Fibroblast of skin of right biceps (primary cell): ENCODE measurements at places on chromosomes 2 and 18.

- peak; percentile 51 for DNase-seq
Observed at GRCh38 chr2:74834792-74835755, 1.1 kb downstream of the HK2 start.

GRCh38 chr2:133765658-133766057 is 197.4 kb upstream of the NCKAP5 start:
- peak; percentile 64 for DNase-seq

DNA sequence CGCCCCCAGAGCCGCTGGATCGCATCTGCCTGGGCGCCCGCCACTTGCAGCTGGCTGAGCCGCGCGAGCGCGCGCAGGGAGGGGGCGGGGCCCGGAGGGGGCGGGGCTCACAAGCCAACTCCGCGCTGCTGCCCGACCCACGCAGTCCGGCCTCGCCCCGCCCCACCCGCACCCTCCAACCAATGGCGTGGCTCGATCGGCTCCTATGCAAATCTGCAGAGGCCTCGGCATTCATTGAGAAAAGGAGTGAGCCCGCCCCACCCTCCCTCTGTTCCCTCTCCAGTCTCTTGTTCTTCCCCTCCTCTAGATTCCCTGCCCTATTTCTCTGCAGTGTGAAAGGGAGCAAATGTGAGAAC is at the start of gene ALK:
Gene ALK, minus strand, starts transcription at position 27 of the 356 bp plus-strand sequence. CDS start 927 bp downstream, outside the sequence.
- peak; percentile 87 for DNase-seq

- DNase-seq, result no peak
Observed at GRCh38 chr2:123783164-123783563, 241.9 kb upstream of the CNTNAP5 start.

DNA sequence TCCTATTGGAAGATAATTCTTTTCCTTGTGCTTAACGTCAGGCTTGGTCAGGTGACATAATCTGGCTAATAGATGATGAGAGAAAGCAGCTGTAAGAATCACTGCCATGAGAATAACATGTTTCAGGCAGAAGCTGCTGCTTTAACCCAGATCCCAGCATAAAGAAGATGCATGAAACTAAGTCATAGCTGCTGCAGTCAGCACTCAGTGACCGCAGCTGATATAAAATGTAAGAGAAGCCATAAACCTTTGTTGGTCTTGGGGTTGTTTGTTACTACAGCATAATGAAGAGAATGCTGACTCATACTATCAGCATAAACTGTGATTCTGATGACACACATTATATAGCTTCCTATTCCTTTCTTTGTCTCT is 274.3 kb upstream of the TRIB2 start:
- DNase-seq, result no peak

GRCh38 chr2:234973008-234973407 is 21.2 kb downstream of the SH3BP4 start:
- peak; percentile 61 for DNase-seq

DNA sequence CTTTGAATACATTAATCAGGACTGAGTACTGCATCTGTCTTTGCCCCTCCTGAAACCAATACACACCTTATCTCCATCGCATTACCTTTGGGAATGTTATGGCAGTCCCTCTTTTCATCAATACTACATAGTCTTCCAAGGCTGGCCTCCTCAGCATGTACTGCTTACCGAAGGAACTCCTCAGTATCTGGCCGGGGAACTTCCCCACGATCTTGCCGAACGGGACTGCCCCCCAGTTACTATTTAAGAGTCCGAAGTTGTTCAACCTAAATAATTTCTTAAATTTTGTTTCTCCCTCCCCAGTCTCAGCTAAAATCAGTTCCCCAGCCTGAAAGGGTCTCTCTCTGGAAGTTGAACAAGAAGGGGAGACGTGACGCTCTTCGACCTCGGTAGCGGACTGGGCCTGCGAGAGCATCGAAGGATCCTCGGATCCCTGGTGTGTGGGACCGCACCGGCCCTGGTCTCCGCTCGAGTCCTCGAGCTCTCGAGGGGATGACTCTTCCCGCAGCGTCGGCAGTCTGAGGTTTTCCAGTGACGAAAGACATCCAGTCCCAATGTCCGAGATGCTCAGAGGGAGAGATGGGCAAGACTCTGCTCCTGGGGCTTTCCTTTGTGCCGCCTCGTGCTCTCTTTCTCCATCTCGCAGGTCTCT is 489 bp downstream of the TRMT61B start:
- DNase-seq, result no peak
